Stimulated activated CD4-positive, alpha-beta T cell treated with anti-CD3 and anti-CD28 coated beads, Interleukin-1b, Interleukin-23, amount 100 ng/mL, for 1 hour (primary cell): ENCODE measurements at places on chromosomes 11 and 22.

- no peak for DNase-seq
Observed at GRCh38 chr11:48129697-48130395, 86.8 kb upstream of the OR4B1 start.

- DNase-seq: no peak
Observed at GRCh38 chr11:8089791-8090510, 8.9 kb downstream of the TUB start.

DNA sequence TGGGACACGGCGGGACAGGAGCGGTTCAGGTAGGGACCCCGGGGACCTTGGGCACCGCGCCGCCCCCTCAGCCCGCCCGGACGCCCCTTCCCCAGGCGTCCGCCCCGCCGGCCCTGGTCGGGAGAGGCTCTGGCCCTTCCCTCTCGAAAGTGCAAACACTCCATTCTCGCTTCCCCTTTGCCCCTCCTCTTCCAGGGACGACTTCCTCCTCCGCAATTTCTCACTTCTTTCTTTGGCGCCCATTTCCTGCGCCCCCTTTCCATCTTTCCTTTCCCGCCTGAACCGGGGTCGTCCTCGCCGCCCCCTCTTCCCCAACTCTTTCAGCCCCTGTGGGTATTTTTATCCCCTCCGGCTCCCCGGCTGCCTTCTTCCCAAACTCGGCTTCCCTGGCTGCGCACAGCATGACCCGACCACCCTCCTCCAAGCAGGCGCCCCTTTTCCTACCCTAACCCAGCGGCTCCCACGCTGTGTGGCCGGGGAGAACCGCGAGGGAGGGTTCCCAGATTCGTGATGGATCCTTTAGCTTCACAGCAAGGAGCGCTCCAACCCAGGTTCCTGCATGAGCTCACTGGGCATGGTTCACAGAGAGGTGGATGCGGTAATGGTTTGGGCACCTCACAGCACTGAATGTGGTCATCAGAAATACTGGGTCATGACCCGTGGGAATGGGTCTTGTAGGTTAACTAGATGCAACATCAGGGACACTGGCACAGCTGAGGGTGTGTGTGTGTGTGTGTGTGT, 689 bp downstream of the RAB39A start:
- DNase-seq: no peak

DNA sequence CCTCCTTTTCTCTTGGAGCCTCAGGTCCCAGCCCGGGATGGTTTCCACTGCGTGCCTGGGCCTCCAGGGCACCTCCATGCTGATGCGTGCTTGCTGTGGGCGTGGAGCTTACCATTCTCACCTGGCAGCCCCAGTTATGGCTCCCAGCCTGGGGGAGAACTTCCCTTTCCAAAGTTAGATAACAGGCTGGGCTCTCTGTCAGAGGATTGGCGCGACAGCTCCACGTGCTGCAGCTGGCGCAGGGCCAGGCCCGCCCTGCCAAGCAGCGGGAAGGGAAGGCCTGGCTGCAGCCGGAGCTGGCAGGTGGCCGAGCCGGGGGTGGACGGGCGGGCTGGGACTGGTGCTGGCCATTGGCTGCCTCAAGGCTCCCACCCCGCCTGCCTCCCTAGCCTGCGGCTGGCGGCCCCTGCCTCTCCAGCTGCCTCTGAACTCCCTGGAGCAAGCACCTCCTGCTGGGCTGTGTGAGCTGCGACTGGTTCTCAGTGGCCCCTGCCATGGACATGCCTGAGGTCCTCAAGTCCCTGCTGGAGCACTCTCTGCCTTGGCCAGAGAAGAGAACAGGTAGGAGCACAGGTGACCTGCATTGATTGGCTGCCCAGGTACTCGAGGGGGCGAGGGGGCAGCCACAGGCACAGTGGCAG, 14.6 kb upstream of the TEF start:
- DNase-seq: no peak

- no peak for DNase-seq
Observed at GRCh38 chr22:45240104-45240809, 437 bp downstream of the KIAA0930 start.

GRCh38 chr11:2754008-2754407, 54.2 kb upstream of the KCNQ1OT1 start:
- DNase-seq: no peak

DNA sequence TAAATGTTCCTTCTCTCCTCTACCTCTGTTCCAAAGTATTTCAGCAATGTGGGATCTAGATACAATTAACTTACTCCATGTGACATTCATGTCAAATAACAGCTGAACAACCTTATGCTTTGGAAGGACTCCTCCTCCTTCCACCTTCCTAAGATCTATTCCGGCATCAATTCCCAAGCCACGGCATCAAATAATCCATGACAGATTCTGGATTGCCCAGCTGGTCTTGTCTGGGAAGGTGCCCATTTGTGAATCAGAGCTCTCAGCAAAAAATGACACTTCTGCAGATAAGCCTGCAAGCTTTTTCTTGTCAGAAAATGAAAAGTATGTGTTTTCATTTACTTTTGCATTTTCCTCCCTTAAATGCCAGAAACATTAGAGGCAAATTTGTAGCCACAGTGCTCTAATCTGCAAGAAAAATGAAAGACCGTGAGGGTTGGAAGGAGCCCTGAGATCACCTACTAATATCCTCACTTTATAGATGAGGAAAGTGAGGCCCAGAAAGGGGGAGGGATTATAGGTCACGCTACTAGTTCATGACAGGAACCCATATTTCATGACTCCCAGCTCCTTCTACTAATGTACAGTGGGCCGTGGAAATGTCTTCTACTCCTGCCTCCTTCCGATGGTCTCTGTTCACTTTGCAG, 124.0 kb downstream of the ME3 start:
- DNase-seq: no peak

DNA sequence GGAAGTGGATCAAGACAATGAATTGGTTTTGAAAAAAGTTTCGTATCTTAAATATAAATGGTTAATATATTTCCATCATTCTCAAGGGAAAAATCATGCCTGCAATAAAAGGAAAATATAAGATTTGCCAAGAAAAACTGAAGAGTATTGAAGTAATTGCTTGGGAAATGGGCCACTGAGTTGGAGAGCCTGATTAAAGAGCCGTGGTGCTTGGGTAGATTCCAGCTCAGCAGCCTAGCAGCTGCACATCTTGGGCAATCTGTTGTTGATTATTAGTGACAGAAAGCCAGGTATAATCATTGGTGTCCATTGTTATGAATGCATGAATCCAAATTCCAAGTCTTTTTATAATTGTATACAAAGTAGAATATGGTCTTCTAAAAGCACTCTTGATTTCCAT, 800.9 kb upstream of the CHORDC1 start:
- no peak for DNase-seq

DNA sequence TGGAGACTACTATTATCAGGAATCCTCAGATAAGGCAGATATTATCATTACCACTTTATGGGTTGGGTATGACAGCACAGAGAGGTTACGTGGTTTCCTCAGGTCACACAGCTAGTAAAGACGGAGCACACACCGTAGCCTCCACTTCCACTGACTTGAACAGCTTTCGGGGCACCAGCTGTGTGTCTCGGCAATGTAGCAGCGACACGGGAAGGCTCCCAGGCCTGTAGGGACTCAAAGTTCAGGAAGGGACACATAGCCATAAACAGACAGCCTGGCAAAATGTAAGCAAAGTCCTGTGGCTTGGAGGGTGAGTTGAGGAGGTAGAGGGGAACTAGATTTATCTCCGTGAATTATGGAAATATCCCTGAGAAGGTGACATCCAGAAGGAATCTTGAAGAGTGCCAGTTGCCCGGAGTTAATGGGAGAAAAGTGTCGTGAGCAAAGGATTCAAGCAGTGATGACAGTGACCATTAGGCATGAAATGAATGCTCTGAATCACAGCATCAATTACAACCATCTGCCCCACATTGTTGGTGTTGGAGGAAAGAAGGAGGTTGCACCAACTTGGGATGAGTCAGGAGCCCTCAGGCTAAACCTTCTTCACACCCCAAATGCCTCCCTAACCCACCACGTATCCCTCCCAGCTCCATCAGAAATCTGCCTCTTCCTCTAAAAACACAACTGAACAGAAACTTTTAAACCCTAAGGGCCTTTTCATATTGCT, 106.7 kb upstream of the ASPHD2 start:
- DNase-seq: no peak

DNA sequence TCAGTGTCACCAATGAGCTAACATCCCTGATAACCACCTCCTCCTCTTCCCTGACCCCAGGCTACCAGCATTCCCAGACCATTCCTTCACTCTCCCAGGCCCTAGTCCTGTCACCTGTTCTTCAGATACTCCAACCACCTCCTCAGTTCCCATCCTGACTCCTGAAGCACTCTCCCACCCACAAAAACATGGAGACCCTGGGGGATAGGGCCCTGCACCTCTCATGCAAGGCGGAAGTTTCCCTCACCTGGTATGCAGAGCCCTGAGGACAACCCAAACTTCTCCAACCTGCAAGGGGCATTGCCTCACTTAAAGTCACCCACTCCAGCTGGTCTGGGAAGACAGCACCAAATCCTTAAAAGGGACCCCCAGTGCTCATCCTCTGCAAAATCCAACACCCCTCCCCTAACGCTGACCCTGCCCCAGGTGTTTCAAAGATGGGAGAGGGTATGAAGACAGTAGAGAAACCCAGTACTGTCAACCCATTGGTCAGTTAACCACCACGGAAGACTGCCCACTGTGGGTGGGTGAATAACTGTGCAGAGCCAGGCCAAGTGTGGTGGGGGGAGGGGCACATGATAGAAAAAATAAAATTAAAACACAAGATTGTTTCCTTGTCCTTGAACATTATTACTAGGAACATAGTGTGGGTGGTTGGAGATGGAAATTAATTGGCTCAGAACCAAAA, 1.4 kb downstream of the TNKS1BP1 start:
- DNase-seq: no peak

GRCh38 chr11:9399466-9399865, 15.0 kb downstream of the IPO7 start:
- no peak for DNase-seq

- DNase-seq: no peak
Observed at GRCh38 chr11:6196396-6196795, 2.6 kb upstream of the OR52W1 start.
